ENCODE measurements at places on chromosomes 1 and 21.

DNA sequence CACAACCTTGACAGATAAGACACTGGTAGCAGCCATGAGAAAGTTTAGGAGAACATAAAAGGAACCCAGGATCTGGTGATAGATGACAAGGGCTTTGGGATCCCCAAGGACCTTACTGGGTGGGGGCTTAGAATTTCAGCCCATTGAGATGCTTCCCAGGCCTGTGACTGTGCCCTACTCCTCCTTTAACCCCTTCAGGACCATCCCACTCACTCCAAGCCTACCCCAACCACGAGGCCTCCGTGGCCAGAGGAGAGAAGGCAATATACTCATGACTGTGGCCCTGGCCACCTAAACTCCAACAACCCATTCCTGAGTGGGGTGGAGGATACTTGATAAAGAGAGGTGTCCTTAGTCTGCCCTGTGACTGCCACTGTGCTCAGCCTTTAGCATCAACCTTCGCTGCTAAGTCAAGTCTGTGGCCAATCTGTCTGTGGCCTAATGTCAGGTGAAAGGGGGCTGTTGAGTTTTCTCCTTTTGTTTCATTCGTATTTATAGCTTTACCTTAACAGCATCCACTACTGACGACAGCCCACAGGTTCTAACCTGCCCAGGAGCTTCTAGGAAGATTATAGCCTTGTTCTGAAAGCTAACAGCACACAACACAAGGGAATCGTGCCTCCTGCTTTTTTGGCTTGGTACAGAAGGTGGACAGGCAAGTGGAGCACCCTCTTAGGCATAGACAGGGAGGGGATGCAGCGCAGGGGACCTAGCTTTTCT lies 16.9 kb upstream of the BCAR3 start:
- DNase-seq = no peak

DNA sequence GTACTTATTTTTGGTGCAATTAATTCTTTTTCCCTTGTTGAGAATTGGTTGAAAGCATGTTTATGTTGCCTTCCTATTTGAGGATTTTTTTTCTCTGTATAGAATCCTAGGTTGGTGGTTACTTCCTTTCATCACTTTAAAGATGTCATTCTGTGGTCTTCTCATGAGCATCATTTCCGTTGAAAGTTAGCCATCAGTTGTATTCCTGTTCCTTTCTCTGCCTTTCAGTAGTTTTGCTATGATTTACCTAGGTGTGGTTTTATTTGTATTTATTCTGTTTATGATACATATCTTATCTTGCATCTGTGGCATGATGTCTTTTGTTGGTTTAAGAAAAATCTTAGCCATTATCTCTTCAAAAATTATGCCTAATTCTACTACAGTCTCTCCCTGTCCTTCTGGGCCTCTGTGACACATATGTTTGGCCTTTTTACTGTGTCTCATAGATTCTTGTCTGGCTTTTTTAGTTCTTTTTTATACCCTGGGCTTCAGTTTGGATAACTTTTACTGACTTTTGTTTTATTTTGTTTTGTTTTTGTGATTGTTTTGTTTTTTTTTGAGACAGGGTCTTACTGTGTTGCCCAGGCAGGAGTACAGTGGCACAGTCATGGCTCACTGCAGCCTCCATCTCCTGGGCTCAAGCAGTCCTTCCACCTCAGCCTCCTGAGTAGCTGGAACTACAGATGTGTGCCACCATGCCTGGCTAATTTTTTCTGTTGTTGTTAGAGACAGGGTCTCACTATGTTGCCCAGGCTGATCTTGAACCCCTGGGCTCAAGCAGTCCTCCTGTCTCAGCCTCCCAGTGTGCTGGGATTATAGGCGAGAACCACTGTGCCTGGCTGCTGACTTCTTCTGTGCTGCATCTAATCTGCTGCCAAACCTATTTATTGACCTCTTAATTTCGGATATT lies 24.1 kb downstream of the PTGFRN start:
- peak; percentile 37 for DNase-seq

GRCh38 chr1:234921266-234922062 lies 207.2 kb downstream of the TOMM20 start:
- no peak for DNase-seq

DNA sequence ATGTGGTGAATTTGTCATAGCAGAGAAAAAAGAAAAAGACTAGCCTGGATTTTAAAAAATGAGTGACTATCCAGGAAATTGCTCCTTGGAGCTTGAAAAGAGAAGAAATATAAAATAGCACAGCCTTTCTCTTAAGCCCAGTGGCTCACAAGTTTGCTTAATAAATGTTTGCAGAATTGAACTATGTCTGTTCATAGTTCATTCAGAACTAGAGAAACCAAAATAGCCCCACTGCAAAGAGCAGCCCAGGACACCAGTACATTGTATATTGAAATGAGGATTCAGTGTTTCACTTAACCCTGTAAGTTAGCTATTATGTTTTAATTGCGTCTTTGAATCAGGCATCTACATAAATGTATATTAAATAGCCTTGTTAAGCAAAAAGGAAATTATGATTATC lies 88.8 kb downstream of the NR5A2 start:
- DNase-seq = no peak

DNA sequence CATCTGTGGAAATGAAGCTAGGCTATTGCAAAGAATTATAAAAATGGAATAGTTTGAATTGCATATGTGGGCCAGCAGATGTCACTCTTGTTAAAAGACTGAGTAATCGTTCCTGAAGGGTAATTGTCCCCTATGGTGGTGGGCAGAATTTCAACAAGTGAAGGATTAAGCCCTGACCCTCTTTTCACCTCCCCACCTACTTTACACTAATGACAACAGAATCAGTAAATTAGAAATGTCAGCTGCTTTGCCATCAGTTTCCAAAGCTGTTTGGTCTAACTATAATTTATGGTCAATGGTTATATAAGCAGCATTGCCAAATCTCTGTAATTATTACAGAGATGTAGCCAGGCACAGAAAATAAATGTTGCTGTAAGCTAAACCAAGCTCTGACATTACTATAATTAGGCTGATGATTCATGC lies 898.6 kb downstream of the AMY1C start:
- DNase-seq = no peak

GRCh38 chr1:89971600-89971999 lies 23.3 kb upstream of the ZNF326 start:
- DNase-seq = no peak

- DNase-seq = no peak
Observed at GRCh38 chr1:226054519-226055327, 7.8 kb upstream of the H3-3A start.

GRCh38 chr21:34498623-34499022 lies 13.4 kb downstream of the KCNE1 start:
- no peak for DNase-seq

GRCh38 chr1:43495204-43495603 lies 35.5 kb upstream of the PTPRF start:
- DNase-seq = no peak

DNA sequence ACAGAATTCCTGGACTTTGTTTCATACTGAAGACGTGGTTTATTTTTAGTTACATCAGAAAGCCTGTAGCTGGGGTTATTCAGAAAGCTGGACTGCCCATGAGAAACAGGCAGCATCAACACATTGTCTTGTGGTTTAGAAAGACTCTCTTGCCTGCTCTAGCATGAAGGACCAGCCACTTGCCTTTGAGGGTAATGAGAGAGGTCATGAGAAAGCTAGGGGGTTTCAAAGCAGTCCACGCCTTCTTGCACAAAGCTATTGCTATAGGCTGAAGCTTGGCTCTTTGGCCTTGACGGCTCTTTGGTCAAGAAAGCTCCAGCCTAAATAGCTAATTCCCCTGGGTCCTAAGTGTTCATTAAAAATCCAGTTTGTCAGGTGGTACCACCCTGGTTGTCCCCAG lies 208.1 kb downstream of the PRDM2 start:
- DNase-seq = no peak

DNA sequence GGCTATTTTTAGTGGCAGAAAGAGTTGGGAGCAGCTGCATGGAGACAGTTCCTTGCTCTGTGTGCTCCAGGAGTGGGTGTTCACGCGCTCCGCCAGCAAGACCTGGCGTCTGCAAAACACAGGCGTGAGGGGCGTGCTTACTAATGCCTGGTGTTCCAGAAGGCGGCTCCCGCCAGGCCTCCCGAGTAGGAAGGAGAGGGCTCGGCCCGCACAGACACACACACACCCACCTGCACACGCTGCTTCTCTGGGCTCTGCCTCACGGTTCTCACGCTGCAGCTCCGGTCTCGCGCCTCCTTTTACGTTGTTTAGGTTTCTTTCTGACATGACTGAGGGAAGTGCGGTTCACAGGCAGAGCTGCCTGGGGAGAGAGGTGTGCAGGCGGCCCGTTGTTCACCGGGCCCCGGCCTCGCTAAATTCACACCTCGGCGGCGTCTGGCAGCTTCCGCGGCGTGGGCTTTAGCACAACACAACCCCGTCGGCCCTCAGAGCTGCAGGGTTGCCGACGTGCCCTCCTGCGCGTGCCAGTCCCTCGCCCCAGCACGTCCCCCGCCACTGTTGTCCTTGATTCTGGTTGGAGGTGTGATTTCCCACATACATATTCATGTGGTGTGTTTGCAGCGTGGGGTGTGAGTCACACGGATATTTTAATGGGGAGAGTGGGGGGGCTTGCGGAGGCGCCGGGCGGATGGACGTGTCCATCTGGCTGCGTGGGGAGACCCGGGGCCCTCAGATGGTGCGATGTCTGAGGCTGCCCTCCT lies 77.0 kb downstream of the SKI start:
- no peak for DNase-seq

DNA sequence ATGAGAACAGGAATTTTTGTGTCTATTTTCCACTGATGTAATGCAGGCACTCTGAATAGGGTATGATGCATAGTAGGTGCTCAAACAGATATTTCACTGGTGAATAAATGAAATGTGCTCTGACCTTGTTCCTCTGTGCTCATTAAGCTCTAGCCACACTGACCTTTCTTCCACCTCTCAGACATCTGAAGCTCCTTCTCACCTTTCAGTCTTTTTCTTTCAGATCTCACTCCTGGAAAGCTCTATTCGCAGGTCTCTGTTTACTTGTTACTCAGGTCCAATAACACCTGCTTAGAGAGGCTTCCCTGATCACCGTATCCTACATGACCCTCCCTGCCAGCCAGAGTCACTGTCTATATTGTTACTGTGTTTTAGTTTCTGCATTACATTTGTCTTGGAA lies 59.2 kb upstream of the IVNS1ABP start:
- DNase-seq = no peak

GRCh38 chr1:94068096-94068998 lies 52.6 kb downstream of the ABCA4 start:
- no peak for DNase-seq

- no peak for DNase-seq
Observed at GRCh38 chr1:172488393-172488792, 44.5 kb upstream of the PIGC start.

DNA sequence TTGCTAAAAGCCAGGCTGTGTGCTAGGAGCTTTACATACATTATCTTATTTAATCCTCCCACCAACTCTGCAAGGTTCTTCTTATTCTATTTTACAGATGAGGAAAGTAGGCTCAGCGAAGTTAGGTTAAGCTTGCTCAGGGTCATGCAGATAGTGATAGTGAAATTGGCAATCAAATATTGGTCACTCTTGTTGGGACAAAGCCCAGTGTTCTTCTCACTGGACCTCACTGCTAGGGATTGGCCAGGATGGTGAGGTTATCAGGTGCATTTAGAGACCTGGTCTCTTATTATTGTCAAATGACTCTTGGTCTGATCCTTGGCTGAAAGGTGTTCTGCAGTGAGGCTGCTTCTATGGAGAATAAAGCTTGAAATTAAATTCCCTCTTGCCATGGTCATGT lies 145.1 kb downstream of the CNIH3 start:
- DNase-seq = no peak

DNA sequence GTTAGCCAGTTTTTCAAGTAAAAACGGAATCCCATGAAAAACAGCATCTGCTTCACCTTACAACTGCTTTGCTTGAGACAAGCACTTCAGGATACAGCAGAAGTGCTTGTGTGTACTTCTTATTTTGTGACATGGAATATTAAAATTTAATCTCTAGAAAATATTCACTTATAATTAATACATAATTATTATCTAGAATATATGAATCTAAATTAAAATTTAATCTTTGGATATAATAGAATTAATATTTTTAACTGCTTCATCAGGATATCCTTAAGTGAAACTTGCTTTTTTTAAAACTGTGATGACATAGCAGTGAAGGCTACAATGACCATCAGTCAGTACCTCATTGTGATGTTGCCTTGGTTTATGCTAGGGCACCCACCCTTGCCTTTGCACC lies 148.4 kb upstream of the C1orf105 start:
- DNase-seq = no peak

GRCh38 chr1:150560576-150561253 lies 11.5 kb downstream of the ADAMTSL4 start:
- DNase-seq = peak; percentile 90

GRCh38 chr21:38013741-38014140 lies 97.5 kb upstream of the KCNJ6 start:
- no peak for DNase-seq

DNA sequence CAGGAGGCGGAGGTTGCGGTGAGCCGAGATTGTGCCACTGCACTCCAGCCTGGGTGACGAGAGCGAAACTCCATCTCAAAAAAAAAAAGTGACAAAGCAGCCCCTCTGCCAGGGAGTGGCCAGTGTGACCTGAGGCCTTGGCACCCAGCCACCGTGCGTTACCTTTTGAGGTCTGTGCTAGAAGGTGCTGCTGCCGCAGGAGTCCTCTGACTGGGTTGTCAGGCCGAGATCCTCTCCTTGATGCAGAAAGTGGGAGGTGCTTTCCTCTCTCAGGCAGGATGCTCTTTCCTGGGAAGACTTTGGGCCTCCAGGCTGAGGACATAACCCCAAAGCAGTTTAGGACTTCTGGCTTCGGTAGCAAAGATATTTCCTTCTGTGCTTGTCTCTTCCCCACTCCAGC lies 280.5 kb upstream of the VAMP3 start:
- no peak for DNase-seq

GRCh38 chr21:41009398-41010100 lies 158.4 kb upstream of the BACE2 start:
- no peak for DNase-seq

- no peak for DNase-seq
Observed at GRCh38 chr1:157438613-157439012, 113.7 kb downstream of the FCRL5 start.

- DNase-seq = no peak
Observed at GRCh38 chr1:119662034-119662437, 14.0 kb upstream of the ZNF697 start.

DNA sequence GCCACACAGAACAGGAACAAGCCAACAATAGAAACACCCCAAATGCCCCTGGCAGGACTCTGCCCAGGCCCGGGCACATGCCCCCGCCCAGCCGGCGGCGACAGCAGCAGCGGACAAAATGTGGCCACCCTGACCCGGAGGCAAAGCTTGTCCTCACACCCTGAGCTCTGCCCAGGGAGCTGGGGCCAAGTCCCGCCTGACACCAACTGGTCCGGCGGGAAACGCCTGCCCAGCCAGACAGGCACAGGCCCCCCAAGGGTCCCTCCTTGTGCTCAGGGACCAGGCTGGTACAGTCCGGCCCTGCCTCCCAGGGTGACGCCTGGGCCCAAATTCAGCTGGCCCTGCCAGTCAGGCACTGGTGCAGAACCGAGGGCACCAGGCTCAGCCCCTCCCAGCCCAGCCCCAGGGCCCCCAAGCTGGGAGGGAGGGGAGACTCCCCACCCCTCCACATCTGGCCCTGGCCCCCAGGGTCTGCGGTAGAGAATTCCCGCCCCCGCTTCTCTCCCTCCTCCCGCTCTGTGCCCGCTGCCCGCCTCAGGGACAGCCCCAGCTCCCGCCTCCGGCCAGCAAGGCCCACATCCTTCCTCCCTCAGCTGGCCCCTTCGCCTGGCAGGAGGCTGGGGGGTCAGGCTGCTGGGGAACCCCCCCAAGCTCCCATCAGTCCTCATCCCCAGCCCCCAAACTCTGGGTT lies 2.0 kb downstream of the AHDC1 start:
- no peak for DNase-seq

- DNase-seq = no peak
Observed at GRCh38 chr21:37546949-37547614, 180.5 kb downstream of the DYRK1A start.

- no peak for DNase-seq
Observed at GRCh38 chr1:150928286-150928685, 2.1 kb downstream of the SETDB1 start.
